ENCODE measurements at places on chromosomes 12 and 14. TPM values are rescaled to one million over a fixed set of nuclear protein-coding genes. Genes with fewer than 3 reads are reported as not detected.

Gene SMCO2
- not detected for total RNA-seq

Gene TRAF3
- 12.2 TPM for total RNA-seq

Gene WASHC4
- 22.8 TPM for total RNA-seq

Gene RPL10L
- not detected for total RNA-seq

Gene MYO1H
- not detected for total RNA-seq

Gene HCAR1
- not detected for total RNA-seq

Gene PDE3A
- total RNA-seq = 33.7 TPM

Gene OASL
- total RNA-seq = not detected
